Left hindlimb (tissue), 1 donor: ENCODE measurements at places on chromosomes 11 and 22.
A peak's percentile ranks its signal among the peaks of the same experiment; 100 is the strongest.

DNA sequence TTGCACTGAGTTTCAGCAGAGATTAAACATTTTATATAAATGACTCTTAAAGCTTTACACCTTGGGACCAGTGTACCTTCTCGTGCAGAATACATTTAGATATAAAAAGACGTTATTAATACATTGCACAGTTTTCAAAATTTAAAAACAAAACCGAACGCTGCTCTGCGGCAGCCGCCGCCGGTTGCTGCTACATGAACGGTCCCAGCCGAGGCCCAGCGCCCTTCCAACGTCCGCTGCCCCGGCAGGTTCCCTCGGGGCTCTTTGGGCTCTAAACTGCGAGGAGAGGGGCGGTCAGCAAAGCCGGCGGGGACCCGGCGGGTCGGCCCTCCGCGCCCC, 2.0 kb downstream of the CDKN1C start:
- no peak for DNase-seq

GRCh38 chr11:104899226-104899625, 966 bp upstream of the CASP12 start:
- DNase-seq, result no peak

DNA sequence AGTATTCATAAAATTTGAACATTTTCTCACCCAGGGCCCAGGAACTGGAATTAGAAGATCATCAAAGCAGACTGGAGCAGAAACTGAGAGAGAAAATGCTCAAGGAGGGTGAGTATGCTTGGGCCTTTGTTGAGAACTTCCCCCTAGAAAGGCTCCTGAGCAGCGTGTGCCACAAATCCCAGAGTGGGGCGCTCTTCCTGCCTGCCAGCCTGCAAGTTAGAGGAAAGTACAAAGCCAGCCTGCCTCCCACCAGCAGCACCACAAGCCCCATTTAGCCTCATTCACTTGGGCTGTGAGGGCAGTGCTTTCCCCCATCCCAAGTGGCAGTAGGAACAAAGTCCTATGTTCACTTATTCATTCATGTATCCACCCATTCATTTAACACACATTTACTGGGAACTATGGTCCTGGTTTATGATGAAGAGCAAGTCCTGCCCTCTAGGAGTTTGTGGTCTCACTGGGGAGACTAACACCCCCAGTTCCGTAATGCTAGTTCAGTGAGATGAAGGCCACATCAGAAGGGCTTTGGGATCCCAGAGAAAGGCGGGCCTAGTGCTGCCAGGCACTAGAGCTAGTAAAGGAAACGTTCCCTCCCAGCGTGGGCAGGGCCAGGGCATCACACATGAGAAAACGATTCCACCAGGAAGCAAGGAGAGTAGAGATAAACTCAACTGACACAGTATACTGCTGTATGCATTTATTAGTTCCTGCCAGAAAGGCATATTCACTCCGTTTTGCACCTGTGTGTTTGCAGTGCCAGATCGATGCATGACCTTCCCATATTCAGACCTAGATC, 22.4 kb upstream of the PARVA start:
- DNase-seq, result no peak

DNA sequence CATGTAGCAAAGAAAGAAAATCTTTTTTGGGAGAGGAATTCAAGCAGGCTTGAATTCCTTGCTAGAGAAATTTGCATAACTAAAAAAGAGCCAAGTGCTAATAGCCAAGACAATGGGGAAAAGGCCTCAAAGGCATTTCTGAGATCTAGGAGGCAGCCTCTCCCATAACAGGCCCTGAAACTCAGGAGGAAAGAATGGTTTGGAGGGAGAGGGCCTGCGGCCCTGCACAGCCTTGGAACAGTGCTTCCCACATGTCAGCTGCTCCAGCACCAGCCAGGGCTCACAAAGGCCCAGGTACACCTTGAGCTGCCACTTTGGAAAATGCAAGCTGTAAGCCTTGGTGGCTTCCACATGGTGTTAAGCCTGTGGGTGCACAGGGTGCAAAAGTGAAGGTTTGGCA, 55.5 kb upstream of the TSPAN18 start:
- no peak for DNase-seq

DNA sequence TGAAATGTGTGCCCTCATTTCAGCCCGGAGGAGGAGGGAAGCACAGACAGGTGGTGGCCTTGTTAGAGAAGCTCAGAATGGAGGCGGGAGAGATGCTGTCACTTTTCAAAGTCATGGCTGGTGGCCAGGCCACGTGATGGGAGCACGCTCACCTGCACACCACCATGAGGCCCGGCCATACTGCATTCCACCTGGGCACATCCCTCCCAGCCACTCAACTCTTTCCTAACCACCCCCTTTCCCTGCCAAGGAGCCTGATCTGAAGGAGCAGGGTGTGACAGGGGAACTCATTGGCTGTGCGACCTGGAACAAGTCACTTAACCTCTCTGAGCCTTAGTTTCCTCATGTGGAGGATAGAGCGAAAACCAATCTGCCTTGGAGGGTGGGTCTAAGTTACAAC, 364.5 kb downstream of the CTTN start:
- DNase-seq, result no peak

DNA sequence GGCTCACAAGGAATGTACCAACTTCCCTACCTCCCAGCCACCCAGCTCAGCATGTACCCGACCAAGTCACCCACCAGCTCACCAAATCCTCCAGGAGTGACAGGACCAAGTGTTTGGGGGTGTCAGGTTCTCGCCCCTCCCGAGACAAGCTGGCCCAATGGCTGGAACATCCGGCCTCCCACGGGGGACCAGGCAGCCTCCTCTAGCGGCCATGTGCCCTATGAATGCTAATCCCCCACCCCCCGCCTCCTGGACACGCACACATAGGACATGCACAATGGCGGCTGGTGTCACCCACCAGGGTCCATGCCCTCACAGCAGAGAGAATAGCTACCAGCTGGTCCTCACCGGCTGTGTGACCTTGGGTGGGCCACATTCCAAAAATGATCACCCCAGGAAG, 151.0 kb downstream of the MN1 start:
- DNase-seq, result peak; percentile 54

- DNase-seq, result no peak
Measured at GRCh38 chr11:76800466-76801200, 17.5 kb downstream of the TSKU start.

DNA sequence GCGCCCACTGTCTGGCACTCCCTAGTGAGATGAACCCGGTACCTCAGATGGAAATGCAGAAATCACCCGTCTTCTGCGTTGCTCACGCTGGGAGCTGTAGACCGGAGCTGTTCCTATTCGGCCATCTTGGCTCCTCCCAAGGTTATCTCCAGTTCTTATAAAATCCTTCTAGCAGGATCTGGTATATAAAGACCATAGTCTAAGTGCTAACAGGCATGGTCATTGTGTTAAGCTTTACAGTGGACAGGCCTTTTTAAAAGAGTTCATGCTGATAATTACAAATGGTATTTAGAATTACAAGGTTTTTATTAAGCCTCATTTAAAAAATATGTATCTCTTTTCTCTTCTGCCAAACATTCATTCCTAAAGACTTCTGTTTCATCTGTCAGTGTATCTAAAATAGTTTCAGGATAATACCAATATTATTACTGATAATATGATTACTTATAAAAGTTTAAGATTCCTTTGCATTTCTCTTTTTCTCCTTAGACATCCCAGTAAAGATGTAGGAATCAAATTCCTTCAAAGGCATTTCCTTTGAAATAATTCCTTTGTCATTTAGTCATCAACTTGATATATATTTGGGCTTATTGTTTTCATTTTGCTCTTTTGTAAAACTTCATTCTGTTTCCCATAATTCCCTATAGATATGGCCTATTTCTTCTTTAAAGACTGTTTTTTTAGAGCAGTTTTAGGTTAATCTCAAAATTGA, 20.7 kb downstream of the DDX10 start:
- DNase-seq, result no peak

DNA sequence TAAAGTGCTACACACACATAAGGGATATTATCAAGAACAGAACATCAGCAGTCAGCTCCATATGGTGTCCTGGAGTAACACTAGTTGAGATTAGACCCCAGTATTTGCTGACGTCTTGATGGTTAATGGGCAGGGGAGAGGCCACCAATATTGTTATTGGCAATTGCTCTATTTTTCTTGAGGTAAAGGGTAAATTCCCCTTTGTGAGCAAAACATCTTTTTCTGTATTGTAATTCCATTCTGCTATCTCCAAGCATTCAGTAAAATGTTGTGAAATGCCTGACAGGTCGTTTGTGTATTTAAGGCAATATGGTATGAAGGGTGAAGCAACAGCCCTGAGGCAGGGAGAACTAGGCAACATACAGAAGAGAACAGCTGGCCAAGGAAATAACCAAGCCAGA, 21.9 kb downstream of the PC start:
- DNase-seq, result no peak

GRCh38 chr11:68099474-68100405, 21.4 kb downstream of the CHKA start:
- DNase-seq, result no peak

GRCh38 chr11:44648109-44648508, 78.7 kb upstream of the TSPAN18 start:
- no peak for DNase-seq

DNA sequence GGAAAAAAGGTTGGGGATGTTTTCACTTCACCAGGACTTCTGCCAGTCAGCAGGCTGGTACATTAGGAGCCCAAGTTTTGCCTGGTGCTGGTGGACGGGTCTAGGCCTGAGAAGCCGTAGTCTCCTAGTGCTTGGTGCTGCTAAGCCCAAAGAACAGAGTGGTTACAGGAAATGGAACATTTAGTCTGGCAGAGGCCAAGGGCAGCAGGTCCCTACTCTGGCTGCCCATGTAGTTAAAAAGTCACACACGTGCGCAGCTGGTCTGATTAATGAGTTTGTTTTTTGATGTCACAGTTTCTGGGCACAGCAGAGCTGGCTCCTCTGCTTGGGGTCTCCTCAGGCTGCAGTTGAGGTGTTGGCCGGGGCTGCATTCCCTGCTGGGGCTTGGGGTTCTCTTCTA, 20.6 kb downstream of the BCR start:
- no peak for DNase-seq

- DNase-seq, result peak; percentile 94
Measured at GRCh38 chr22:38205261-38206128, 3.7 kb downstream of the MAFF start.

- DNase-seq, result no peak
Measured at GRCh38 chr11:587978-588380, 11.7 kb downstream of the PHRF1 start.

DNA sequence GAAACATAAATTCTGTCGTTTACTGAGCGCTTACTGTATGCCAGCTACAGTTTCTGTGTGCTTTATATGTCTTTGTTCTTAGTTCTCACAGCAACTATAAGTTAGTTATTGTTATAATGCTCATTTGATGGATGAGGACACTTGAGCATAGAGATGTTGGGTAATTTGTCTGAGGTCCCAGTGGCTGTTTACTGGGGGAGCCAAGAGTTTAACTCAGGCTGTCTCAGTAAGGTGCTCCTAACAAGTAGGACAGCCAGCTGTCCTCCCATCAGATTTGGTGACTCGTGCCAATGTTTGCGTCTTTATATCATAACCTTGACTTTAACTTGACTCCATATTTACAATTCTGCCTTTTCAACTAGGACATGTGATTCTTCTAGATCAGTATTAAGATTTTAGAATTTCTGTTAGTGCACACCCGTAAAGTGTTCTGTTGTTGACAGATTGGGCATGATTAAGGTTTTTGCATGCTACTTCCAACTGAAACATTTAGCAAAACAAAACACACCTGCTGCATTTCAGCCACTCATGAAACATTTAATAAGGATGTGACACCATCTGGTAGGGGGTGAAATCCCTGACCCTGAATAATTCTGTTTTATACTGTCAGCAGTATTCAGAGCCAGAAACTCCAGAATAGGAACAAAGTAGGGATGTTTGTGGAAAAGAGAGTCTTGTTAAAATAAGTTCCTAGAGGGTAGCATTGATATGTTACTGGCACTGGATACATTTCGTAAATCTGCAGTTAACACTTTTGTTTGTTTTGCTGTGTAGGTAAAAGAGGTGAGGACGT, 1.9 kb downstream of the REXO2 start:
- DNase-seq, result no peak

GRCh38 chr11:34745195-34745594, 124.3 kb downstream of the EHF start:
- no peak for DNase-seq

GRCh38 chr22:40498420-40499208, 128.2 kb downstream of the SGSM3 start:
- no peak for DNase-seq

DNA sequence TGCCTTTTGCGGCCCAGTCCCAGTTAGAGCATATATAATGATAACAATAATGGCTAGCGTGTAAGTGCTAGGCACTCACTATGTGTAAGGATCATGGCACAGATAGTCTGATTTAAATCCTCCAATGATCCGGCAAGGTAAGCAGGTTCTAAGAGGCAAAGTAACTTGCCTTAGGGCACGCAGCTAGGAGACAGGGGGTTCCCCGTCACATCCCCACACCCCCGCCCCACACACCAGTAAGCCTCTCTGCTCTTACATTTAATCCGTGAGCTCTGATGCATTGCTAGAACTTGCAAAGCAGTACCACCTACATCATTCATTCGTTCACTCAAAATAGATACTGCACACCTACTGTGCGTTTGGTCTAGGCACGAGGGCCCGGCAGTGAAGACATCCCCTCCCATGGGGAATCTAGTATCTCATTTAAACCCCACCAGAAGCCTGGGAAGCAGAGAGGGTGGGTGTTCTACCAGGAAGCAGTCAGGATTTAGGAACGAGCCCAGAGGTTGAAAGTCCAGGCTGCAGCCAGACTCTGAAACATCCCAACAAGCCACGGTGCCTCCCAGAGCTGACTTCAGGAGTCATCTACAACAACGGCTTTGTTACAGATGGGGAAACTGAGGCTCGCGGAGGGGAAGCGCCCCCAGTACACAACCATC, 20.6 kb downstream of the TMPRSS6 start:
- DNase-seq, result no peak

- DNase-seq, result no peak
Measured at GRCh38 chr11:70144262-70144661, 58.8 kb upstream of the FADD start.

DNA sequence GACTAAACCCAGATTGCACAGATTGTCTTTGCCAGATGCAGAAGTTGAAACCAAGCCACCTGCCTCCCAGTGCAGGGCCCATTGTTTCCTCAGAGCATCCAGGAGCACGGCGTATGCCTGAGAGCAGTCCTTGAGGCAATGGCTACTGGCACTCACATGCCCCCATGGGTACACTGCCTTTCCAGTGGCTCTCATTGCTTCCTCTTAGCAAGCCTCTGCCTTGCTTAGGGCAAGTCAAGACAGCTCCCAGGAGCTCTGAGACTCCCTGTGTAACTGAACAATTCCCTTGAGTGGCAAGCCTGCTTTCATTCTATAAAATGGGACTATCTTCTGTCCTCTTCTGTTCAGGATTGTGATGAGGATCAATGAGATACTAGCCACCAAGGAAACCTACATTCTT, 4.1 kb downstream of the SYTL2 start:
- no peak for DNase-seq

- DNase-seq, result no peak
Measured at GRCh38 chr11:68015467-68015866, 5.3 kb downstream of the ALDH3B1 start.

DNA sequence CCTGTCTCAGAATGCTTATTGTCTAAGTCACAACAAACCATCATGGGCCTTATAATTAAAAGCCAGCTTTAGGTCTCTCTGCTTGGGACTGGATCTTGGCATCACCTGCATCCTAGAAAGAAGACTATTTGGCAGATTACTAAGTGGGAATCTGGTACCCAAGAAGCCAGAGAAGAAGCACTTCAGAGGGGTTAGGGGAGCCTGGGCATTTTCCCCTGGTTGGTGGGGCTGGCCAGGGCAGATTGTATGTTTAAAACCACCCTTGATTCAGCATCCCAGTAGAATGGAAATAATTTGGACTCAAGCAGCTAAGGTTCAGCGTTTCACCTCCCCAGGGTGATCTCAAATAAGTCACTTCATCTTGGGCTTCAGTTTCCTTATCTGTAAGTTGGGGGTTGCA, 193.7 kb downstream of the MIAT start:
- DNase-seq, result no peak

GRCh38 chr22:32733196-32733768, 68.2 kb upstream of the TIMP3 start:
- DNase-seq, result no peak
